ENCODE measurements at places on chromosomes 16 and 17.

DNA sequence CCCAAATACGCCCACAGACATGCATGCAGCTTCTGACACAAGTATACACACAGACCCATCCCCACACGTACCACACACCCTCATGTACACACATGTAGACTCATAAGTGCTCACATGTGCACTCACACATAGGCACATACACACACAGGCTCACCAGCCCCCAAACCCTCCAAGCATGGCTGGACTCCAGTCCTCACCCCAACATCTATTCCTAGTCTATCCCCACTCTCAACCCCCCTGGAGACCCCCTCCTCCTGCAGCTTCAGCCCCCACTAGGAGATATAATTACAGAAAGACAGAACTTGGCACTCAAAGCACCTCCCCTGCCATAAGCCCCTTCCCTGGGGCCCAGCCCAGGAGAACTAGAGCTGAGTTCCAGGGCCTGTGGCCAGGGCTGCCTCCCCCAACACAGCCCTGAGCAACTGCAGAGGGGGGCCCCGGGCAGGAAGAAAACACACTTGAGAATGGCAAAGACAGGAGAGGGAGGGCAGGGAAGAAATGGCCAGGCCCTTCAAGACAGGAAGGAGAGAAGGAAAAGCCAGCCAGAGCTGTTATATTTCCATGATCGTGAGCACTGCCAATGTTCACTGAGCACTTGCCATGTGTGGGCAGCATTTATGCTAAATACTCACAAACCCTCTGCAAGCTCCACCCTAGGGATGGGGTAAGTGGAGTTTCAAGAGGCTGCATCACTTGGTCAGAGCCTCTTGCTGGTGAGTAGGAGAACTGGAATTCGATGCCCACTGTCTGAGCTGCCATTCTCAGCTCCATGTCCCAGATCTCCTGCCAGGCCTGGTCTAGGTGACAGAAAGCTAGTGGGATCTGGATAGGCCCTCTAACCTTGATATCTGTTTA is 224.5 kb downstream of the ZNF423 start:
- no peak for DNase-seq

- no peak for DNase-seq
These were observed 62.7 kb upstream of the GAS7 start for GRCh38 chr17:10261098-10261497.

DNA sequence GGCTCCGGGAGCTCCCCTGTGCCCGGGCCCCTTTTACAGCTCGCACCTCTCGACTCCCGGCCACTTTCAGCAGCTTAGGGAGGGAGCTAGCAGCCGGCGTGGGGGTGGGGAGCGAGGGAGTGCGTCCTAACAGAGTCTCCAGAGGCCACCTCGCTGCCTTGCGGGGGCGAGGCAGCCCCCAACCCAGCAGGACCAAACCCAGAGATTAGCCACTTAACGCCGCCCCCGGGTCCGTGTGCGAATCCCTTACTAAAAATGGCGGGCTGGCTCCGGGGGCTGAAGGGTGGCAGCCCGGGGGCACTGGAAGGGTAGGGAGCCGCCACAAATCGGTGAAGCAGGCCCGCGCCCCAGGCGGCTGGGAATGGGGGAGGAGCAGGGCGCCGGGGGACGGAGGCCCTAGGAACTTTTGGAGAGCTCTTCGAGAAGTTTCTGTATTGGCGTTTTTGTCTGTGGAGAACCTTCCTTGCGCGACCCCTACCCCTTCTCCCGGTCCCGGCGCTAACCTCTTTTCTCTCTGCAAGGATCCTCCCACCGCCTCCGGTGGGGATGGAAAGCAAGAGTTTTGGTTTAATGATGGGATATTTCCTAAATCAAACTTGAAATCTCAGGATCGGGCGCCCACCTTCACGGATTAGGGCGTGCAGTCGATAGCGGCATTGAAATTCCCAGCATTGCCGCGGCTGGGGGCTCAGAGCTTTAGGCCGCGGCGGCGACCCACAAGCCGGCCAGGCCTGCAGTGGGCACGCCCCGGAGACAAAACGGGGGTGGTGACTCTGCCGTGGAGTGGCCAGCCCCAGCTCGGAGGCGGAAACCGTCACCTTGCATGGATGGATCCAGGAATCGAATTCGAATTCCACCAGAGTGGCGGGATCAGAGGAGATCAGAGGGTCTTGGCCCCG is 793 bp upstream of the IRX3 start:
- DNase-seq: no peak

- no peak for DNase-seq
These were observed 49.1 kb downstream of the ADCY7 start for GRCh38 chr16:50315346-50315997.

- DNase-seq: peak; percentile 12
These were observed 295.3 kb upstream of the PMFBP1 start for GRCh38 chr16:72467157-72467759.

GRCh38 chr17:81908793-81909192 is 2.4 kb downstream of the PCYT2 start:
- DNase-seq: no peak

DNA sequence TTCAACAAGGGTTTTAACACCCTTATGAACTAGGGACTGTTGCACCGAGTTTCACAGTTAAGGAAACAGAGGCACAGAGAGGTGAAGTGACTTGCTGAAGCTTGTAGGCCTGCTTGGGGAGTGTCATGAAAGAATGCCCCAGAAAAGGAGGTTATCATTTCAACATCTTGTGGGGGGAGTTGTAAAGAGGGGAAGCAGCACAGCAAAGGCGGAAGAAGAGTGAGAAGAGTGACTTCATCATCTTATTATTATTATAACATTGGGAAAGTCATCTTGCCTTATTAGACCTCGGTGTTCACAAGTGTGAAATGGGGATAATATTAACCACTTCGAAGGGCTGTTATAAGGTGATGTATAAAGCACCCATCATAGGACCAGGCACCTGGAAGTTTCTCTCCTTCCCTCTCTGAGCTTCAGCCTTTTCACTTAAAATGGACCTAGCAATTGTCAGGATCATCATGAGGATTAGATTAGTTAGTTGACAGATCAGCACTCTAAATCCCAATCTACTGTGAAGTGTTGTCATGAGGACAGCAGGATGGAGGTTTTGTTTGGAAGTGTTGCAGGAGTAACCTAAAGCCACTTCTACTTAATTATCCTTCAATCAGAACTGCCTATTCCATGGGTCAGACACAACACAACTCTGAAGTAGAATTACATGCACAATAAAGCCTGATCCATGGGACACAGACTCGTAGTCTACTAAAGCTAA is 2.3 kb downstream of the CCL4 start:
- DNase-seq: peak; percentile 32

DNA sequence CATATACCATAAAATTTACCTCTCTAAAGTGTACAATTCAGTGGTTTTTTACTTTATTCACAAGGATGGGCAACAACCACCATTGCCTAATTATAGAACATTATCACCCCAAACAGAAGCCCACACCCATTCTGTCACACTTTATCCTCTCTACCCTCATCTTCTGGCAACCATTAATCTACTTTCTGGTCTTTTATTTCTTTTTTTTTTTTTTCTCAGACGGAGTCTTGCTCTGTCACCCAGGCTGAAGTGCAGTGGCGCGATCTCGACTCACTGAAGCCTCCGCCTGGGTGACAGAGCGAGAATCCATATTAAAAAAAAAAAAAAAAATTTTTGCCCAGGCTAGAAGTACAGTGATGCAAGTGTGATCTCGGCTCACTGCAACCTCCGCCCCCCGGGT is 90.7 kb upstream of the CLEC18B start:
- no peak for DNase-seq

DNA sequence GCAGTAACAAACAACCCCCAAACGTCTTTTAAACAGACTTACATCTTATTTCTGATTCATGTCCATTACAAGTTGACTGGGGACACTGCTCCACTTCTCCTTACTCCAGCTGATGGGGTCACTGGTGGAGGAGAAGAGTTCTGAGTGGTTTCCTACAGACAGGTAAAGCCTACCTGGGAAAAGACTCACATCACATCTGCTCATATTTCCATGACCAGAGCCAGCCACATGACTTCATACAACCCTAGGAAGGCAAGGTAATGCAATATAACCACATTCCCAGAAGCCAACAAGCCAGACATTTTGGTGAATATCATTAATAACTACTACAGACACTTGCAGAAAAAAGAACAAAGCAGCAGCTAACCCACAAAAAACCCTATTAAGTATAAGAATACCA is 90.5 kb upstream of the IRX6 start:
- DNase-seq: no peak

DNA sequence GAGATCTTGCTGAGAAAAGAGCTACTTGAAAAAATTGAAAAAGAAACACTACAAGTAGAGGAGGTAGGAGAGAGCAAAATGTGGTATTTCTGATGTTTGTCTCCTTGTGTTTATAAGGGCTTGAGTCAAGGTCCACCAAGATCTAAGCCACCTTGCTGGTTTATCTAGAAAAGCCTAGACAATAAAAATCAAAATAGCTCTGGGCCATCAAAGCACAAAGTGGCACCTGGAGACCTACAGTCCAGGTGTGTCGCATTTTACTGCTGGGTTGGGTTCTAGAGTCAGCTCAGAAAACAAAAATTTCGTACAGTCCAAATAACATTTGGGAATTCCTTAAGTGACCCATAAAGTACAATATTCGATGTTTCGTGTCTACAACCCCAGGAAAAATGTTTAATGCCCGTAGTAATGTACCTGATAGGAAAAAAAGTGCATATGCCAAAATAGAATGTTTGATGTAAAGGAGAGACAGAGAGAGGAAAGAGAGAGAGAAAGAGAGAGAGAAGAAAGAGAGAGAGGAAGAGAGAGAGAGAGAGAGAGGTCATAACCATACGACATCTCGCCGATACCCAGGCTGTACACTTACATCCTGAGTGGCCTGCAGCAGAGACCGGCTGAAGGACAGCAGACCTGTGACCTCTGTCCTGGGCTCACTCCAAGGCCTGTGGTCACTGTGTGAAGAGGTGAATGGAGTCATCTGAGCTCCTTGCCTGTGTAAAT is 27.1 kb downstream of the PRSS54 start:
- DNase-seq: no peak

DNA sequence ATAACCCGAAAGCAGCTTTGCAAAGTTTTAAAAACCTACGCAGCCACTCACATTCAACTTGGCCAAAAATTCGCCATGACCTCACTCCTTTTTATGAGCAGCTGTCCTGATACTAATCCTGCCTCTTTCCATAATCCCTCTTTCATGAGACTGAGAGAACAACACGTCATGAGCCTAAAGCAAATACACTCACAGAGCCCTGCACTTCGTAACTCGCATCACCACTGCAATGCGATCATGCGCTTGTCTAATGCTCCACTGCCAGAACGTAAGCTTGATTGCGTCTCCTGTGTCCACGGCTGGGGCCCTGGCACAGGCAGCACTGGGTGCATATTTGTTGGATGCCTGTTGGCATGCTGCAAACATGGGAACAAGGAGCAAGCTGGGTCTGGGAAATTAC is 36.2 kb downstream of the CDRT4 start:
- DNase-seq: no peak

DNA sequence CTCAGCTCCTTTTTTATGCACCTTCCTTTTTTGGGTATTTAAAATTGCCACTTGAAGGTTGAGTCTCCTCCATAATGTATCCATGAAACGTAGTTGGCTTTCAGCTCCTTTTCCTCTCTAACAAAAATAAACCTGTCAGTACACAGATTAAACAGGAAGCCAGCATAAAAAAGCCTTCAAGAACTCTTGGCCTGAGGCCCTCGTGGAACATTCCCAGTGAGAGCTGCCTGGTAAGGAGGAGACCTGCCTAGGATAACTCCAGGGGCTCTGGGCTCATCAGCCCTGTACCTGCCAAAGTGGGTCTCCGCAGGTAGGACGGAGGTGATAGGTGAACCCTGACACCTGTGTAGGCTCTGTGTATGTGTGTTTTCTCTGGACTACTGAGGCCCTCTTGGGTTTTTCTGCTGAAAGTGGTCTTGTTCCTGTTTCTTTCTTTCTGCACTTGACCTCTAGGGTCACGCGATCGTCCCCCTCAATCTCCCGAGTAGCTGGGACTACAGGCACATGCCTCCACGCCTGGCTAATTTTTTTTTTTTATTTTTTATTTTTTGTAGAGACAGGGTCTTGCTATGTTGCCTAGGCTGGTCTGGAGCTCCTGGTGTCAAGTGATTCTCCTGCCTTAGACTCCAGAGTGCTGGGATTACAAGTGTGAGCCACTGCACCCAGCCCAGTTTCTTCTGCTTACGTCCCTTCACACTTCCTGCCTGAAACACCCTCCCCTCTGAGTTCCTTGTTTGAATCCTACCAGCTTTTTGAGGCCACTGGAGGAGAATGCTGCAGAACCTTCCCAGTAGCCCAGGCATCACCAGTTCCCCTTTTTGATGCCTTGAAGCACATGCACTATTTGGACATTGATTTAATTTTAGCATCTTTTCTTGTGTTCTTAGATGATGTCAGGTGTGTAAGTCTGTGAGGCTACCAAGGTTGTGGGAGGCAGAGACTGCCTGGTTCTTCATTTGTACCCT is 9.8 kb downstream of the PGS1 start:
- DNase-seq: peak; percentile 20

- peak; percentile 77 for DNase-seq
These were observed 117.0 kb downstream of the RAB11FIP4 start for GRCh38 chr17:31508288-31509094.

GRCh38 chr16:12050361-12050760 is 73.8 kb downstream of the SNX29 start:
- no peak for DNase-seq

- no peak for DNase-seq
These were observed 3.8 kb downstream of the LITAFD start for GRCh38 chr16:8885674-8886592.

GRCh38 chr16:72430121-72430520 is 258.2 kb upstream of the PMFBP1 start:
- no peak for DNase-seq

- no peak for DNase-seq
These were observed 53.7 kb upstream of the METRNL start for GRCh38 chr17:83025636-83026280.

GRCh38 chr16:4113358-4114256 is 2.6 kb downstream of the ADCY9 start:
- no peak for DNase-seq

- no peak for DNase-seq
These were observed 5.6 kb upstream of the ATMIN start for GRCh38 chr16:81029930-81030604.

DNA sequence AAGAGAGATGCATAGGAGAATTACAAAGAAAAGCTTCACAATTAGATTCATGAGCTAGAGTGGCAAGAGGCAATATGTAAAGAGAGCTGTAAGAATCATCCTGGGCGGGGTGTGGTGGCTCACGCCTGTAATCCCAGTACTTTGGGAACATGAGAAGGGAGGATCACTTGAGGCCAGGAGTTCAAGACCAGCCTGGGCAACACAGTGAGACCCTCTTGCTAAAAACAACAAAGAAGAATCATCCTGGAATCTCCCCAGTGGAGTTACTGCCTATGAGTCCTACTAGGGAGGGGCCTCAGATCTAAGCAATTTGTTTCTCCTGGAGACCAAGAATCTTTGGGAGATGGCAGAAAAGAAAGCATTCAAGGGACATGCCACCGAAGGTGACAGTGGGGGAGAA is 119.1 kb downstream of the HIC1 start:
- no peak for DNase-seq

Data from CD4-positive, alpha-beta T cell treated with Interleukin-12 subunit alpha and Interleukin-12 subunit beta, for 1 hour (primary cell).